Neuronal stem cell (in vitro differentiated cells): ENCODE measurements at places on chromosomes 2 and 18.

DNA sequence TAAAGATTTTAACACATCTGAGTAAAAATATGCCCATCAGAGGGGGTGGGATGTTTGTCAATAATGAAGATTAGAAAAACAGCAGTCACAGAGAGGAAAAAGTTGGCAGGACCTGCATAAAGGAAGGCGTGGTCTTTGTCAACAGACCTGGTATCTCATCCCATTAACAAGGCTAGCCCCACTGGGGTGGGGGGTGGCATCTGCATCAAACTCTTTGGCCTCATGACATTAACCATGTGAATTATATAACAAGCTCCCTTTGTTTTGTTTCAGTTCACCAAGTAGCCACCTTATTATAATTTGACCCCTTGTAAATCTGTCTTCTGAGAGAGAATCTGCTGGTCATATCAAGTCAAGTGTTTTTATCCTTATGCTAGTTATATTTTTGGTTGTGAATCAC is 28.8 kb downstream of the NEMP2 start:
- DNase-seq = no peak

DNA sequence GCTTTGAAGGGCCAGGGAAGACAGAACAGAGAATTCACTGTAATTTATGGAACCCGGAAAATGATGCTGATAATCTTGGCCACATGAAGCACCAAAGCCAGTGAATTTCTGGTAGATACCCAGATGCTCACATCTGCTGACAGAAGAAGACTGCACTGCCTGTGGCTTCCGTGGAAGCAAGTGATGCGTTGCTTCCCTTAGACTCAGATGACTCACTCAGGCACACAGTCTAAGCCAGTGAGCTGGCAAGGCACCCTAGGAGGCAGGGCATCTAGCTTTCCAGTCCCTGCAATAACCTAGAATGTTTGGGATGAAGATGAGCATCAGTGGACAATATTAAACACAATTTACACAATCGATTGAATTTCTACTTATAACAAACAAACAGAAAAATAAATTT is 284.7 kb downstream of the CMPK2 start:
- no peak for DNase-seq

GRCh38 chr2:120720746-120721375 is 14.8 kb upstream of the GLI2 start:
- DNase-seq = no peak

GRCh38 chr18:41038071-41038470 is 917.0 kb upstream of the PIK3C3 start:
- no peak for DNase-seq

- DNase-seq = no peak
Measured at GRCh38 chr2:228575897-228576296, 394.4 kb upstream of the SPHKAP start.

- no peak for DNase-seq
Measured at GRCh38 chr18:22342625-22343024, 75.1 kb downstream of the CTAGE1 start.

- no peak for DNase-seq
Measured at GRCh38 chr18:37846996-37847395, 281.4 kb upstream of the CELF4 start.

- no peak for DNase-seq
Measured at GRCh38 chr2:98461498-98462049, 16.9 kb downstream of the INPP4A start.

DNA sequence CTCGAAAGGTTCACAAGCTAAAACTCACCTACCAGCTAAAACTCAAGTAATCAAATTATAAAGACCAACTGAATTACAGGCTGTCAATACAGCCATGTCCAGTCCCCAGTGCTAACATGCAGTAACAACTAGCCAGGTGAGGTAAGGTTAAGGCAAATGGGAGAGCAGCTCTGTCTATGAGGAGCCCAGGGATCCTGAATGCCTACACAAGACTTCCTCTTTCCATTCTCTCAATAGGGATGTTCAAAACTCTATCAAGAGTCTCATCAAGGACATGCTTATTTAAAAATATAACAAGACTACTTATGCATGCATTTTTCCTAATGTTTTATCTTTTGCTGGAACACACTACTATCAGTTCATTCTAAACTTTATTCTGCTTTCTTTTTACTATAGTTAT is 20.4 kb downstream of the REV1 start:
- DNase-seq = no peak
